ENCODE measurements at places on chromosomes 3 and 15.
A peak's percentile ranks its signal among the peaks of the same experiment; 100 is the strongest.

- no peak for DNase-seq
These were observed 196.3 kb upstream of the ALCAM start for GRCh38 chr3:105170423-105170822.

- DNase-seq, result no peak
These were observed 126.8 kb downstream of the MITF start for GRCh38 chr3:69865925-69866679.

DNA sequence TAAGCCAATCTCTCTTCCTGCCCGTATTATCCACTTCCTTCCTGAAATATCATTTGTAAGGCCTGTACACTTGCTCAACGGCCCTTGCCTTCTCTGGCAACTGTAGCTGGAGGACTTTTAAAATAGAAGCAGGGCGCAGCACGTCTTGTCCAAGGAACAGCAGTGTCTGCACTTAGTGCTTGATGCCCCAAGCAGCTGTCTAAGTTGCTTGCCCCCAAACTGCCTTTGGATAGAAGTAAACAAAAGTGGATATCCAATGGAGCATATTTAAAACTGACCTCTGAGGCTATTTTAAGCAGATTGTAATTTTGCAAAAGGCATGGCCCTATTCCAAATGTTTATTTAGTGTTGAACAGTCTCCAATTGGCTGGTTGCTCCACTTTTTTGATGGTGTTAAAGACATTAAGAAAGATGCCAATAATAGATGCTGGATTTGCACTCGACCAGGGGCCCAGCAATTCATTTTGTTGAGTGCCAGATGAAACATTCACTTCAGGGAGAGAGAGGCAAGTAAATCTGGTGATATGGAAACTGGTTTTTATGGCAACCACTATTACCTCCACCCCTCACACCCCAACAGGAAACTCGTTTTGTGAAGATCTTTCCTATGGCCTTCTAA lies 526.8 kb upstream of the TBL1XR1 start:
- DNase-seq, result no peak

- DNase-seq, result no peak
These were observed 610 bp downstream of the MAP4 start for GRCh38 chr3:48015431-48016180.

DNA sequence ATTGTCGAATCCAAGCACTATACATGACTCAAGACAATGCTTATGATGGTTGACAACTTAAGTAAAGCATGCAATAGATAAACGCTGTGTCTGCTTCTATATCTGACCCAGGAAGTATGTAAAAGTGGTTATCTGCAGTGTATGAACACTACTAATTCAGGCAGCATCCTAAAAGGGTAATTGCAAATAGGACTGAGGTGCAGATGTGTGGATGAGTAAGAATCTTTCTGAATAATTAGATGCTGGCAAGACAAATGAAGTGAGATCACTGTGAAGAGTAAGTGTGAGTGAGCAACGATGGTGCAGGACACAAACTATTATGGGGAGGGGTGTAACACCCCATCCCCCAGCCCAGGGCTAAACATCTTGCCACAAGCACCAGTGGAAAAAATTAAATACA lies 195.7 kb upstream of the CHRNA7 start:
- no peak for DNase-seq

GRCh38 chr3:34024447-34025240 lies 226.2 kb downstream of the PDCD6IP start:
- DNase-seq, result no peak

- no peak for DNase-seq
These were observed 781 bp upstream of the IP6K1 start for GRCh38 chr3:49787182-49787464.

DNA sequence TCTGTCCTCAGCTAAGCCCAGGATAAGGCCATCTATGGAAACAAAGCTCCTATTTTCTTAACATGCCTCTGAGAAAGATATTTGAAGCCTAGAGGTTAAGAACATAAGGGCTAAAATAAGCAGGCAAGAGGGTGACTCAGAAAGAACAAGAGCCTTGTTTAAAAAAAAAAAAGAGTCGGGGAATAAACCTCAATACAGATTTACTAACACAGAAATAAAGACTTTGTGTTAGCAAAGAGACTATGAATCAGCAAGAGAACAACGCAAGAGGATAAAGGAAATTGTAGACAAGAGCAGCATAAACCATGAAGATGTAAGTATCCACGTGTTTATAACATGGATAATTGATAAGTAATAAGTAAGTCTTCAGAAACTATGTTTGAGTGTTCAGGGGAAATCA lies 36.0 kb downstream of the RAB27A start:
- no peak for DNase-seq

DNA sequence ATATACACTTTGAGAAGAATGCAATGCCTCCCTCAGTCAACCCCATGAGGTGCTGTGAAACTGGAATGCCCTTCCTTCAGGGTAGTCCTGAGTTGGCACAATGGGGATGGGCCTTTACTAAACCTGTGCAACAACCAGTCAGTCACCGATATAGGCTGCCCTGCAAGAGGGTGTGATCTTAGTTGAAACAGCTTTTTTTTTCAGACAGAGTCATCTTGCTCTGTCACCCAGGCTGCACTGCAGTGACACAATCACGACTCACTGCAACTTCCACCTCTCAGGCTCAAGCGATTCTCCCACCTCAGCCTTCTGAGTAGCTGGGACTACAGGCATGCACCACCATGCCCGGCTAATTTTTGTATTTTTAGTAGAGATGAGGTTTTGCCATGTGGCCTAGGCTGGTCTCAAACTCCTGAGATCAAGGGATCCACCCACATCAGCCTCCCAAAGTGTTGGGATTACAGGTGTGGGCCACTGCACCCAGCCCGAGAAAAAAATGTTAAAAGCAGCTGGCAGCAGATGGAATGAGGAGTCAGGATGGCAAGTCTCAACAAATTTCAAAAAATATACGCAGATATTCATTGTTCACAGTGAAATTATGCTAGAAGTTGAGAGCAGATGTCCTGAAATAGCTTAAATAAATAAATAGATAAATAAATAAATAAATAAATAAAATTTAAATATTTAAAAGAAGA lies 31.8 kb downstream of the MYO5A start:
- DNase-seq, result no peak

DNA sequence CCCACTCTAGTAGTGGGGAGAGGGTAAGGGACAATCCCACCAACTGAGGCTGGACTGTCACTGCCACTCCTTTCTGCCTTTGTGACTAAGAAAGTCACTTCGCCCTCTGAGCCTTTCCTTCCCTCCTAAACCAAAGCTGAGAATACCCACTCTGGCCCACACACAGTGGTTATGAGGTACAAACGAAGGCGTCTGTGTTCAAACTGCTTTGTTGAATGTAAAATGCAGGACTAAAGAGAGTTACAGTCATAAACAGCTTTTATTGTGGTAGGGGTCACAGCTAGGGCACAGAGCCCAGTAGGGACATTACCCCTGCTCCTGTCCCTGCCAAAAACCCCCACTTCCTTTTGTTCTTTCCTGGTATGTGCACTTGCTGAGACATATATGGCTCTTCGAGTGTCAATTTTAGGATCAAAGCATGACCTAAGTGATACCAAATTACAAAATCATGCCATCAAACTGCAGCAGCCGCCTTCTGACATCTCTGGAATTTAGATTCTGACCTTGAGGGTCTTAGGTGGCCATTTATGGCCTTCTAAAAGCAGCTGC lies 45.1 kb downstream of the CTDSPL start:
- no peak for DNase-seq

GRCh38 chr3:58567251-58567515 lies 10.0 kb downstream of the FAM107A start:
- no peak for DNase-seq

DNA sequence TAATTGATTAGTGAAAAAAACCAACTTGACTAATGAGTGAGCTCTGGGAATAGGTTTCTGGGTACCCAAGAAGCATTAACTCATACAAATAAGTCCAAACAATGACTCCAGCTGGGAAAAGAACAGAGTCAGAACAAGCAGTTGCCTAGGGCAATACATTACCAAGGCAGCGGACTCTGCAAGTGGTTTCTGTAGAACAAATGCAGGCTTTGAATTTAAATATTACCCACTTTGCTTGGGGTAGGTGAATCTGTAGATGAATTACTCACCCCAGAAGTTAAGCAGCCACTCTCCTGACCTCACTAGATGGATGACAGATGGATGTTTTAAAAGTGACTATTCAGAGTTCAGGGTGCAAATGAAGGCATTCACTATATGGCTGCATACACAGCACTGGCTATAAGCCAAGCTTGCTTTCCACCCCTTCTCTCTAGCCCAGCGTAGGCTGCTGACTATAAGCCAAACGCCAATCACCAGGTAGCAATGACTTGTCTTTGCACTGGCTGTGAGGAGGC lies 73.1 kb upstream of the BHLHE40 start:
- DNase-seq, result no peak

DNA sequence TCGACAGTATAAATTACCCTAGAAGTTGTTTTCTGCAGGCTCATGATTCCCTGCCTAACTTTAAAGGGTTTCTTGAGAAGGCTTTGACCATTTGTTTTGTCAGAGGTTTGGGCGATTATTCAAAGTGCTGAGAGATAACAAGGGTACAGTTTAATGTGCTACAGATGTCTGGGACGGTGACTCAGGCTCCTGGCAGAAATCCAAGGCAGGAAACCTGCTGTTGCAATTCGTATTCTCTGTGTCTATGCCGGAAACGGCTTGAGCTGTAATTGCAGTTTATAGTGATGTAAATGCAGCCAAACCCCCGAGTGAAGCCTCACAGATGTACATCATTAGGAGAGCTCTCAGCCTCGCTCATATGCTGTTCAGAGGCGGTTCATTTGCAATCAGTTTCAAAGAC lies 65.6 kb downstream of the SYNPR start:
- peak; percentile 1 for DNase-seq

- DNase-seq, result no peak
These were observed 11.0 kb downstream of the STARD5 start for GRCh38 chr15:81312790-81313543.

Data from T follicular helper cell (primary cell).